ENCODE measurements at places on chromosomes 3 and 15.

DNA sequence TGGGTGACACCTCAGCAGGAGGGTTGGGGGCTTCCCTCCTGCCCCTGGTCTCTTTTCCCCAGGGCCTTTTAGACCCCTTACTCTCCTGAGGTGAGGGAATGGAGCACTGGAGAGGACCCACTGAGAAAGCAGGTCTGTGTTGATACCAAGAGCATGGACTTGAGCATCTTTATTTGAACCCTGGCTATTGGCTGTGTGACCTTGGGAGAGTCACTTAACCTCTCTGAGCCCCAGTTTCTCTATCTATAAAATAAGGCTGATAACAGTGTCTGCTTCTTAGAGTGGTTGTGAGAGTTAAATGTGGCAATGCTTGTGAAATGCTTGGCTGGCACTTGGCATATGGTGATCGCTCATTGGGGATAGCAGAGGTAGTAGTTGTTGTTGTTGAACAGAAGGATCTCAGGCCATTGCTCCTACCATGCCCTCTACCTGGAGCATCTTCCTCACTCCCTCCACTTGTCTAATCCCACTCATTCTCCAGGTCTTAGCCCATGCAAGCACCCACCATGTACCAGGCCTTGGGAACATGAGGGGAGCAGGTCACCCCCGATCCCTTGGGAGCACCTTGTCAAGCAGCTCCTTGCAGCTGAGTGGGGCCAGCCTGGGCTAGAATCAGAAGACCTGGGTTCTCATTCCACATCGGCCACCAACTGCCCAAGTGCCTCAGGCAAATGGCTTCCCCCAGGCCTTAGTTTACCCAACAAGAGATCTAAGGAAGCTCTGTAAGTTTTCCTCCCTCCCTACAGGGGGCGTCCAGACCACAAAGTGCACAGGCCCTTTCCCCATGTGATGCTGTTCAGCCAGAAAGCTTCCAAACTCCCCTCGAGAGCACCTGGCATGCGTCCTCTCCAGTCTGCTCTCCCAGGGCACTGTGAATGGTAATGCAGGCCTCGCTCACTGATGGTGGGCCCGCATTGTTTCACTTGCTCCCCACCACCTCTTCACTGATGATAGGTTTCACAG lies 96.7 kb downstream of the LSM3 start:
- DNase-seq: no peak

DNA sequence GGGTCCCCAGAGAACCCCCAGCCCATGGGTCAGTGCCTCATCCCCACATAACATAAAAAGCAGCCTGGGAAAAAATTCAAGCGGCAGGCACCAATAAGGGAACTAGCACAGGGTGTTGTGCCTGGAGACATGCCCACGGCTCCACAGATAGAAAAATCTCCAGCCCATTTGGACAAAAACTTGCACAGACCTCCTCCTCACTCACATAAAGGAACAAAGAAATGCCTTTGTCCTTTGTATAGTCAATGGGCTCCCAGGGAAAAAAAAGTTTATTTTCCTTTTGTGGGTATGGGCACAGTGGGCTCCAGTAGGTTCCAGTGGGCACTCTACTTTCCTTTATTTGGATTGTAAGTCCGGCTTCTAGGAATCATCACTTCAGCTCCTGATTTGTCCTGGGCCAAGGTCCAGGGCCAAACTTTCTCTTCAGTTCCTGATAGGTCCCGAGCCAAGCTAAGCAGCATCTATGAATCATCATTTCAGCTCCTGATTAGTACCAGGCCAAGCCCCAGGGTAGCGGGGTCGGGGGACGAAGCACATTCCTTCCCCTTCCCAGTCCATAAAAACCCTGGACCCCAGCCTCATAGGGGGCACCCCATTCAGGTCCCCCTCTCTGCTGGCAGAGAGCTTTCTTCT lies 1.6 kb upstream of the DNAH12 start:
- peak; percentile 3 for DNase-seq

DNA sequence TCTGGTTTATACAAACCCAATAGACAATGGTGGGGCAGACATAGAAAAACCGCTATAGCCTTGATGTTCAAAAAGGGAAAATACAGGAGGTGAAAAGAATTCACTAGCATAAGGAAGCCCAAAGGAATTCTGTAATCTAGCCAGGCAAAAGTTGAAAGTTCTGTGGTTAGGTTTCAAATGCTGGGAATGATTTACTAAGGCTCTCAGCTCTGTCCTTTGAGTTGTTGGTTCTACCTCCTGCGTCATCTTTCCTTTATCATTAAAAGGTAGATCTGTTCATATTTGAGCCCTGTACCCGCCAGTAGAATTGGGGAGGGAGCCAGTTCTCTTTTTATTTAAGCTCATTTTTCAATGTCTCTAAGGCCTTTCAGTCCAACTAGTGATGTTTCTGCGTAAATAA lies 866.5 kb downstream of the IGSF11 start:
- no peak for DNase-seq

GRCh38 chr3:37823189-37823588 lies 38.5 kb upstream of the CTDSPL start:
- no peak for DNase-seq

GRCh38 chr3:117524890-117525289 lies 815.3 kb downstream of the TUSC7 start:
- no peak for DNase-seq

- peak; percentile 58 for DNase-seq
Observed at GRCh38 chr3:50154840-50155490, at the start of gene SEMA3F. Gene SEMA3F (plus strand): TSS chr3:50155324. CDS start chr3:50159623, 4,299 bp downstream.

DNA sequence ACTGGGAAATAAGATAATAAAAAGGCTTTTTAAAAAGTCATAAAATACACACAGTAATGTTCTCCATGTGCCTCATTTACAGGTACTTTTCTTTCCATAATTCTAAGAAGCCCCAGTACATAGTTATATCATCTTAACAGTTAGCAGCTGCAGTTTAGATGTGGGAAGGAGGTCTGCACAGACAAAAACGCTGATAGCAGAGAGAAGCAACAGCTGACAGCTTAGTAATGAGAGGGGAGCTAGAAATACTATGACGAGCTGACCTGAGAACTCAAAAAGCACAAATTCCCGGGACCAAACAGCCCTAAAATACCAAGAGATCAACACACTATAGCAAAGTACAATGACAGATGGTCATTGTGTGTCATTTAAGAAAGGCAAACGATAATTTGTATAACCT lies 36.7 kb upstream of the ARHGEF3 start:
- DNase-seq: no peak

- DNase-seq: no peak
Observed at GRCh38 chr3:64196236-64196929, 28.9 kb downstream of the PRICKLE2 start.

DNA sequence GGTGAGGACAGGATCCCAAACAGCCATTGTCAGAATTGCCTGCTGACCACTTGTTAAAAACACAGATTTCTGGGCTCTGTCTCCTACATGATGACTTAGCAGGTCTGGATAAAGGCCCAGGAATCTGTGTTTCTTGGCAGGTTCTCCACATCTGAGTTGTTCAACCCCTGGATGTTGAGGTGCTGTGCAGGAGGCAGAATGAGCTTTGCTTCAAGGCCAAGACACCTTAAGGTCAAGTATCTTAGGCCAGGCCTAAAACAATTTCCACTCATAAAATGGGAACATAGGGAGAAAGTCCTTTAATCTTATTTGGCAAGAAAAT lies 678.7 kb upstream of the CFAP20DC start:
- no peak for DNase-seq

DNA sequence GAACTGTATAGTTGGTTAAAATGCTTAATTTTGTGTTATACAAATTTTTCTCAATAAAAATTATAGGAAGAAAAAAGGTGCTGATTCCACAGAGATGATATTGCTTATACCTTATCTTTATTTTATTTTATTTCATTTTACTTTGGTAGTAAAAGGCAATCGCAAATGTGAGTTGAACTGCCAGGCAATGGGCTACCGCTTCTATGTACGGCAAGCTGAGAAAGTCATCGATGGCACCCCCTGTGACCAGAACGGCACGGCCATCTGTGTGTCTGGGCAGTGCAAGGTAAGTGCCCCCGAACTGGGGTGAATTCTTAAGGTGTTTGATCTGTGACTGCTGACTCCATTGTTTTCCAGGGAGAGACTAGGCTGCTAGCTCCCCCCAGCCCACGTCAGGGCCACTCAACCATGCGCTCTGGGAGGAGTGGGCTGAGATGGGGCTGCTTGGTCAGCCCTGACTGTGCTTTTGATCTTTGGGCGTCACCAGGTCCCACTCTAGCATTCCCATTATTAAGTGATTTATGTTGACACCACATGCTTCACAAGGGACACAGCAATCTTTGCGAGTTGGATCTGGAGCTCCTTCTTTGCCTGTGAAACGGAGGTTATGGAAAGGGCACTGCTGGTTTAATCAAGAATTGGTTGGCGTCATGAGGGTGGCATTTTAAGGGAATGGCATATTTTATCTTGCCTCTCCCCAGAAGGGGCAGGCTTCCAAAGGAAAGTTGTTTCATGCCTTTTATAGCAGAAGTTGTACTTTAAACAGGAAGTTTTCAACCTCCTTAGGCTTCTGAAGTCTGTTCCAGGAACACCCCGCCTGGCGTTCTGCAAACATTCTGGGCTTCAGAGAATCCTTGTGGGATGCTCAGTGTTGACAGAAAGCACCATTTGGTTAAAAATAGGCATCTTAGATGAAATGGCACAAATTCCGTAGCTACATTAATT lies 296.5 kb downstream of the THSD4 start:
- no peak for DNase-seq

DNA sequence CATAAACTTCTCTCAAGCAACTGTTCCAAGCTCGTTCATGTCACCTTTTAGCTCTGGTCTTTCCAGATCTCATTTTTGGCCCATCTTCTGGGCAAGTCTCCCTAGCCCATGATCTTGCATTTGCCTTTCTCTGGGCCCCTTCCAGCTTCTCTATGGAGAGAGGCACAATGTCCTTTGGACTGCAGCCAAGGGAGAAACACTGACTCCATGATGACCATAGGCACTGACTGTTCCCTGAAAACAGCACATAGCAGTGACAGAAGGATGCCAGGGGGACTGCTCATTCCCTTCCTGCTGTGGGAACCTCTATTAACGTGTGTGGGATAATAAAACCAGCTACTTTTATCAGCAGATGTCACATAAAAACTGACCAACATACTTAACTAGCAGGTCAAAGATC lies 60.3 kb downstream of the STRIT1 start:
- DNase-seq: no peak

DNA sequence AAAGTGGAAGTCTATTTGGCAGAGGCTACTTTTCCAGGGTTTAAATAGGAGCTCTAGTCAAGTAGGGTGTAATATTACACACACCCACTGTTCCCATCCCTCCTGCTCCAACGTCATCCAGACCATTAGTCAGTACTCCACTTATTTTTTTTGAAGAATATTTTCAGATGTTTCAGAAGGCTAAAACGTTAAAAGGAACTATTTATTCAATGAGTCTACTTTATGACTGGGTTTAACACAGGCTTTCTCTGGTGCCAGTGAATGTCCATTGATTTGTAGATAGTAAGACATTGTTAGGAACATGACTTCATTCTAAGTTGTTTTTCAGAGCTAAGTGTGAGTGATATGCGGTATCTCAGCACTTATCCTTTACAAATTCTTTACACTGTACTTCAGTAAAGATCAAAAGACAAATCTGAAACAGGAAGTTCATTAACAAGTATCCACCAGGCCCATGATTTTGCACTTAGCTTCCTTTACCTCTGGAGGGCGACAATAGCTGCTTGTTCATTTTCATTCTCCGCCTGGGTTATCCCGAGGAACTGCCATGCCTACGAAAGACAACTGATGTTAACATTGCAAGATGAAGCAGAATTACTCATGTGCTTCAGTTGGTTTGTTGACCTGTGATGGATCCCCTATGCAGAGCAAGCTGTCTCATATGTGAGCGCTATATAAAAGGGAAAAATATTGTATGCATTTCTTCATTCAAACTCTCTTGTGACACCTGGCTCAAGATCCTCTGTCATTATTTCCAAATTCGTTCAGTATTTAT lies 158.7 kb downstream of the USP13 start:
- DNase-seq: peak; percentile 61

GRCh38 chr15:101003706-101004105 lies 84.5 kb downstream of the LRRK1 start:
- no peak for DNase-seq

DNA sequence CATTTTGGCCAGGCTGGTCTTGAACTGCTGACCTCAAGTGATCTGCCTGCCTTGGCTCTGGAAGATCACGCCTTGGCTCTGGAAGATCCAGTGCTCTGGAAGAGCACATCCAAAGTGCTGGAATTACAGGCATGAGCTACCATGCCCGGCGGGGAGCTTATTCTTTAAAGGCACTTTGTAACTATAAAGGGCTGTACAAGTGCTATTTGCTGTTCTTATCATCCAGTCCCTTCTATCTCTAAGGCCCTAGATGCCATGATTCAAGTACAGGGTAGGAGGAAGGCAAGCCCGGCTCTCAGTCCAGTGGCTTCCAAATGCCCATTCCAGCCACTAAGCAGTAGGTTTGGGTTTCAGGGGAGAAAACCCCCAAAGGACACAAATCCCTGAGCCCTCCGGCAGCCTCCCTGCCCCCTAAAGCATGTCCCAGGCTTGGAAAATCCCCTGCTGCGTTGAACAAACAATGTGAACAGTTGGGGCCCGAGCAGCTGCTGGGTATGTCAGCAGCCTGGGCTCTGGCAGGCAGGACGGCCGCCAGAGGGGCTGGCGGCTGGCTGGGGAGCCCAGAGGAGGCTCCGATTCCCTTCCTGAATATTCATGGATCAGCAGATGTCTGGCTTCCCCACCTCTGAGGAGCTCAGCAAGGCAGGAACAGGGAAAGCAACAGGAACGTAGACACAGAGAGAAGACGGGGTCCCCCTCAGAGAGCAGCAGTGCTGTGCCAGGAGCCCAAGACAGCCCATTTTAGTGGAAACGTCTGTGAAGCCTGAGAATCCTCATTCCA lies 7.7 kb downstream of the IGDCC4 start:
- DNase-seq: no peak

DNA sequence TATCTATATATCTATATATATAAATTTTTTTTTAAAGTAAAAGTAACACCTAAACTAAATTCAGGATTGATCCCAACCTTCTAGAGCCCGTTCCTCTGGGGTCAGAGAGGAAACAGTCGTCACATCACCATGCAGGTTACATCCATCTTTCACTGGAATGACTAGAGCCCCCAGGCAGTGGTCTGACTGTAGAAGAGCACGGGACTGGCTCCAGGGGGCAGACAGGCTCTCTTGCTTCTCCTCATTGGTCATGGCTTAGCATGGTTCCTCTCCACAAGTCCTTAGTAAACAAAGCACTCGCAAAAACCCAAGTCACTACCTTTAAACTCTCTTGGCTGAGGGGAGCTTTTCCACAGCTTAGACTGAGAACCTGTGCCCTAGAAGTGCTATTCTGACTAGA lies 110.5 kb downstream of the NR2F2 start:
- no peak for DNase-seq

GRCh38 chr15:58755956-58756355 lies 6.4 kb upstream of the ADAM10 start:
- no peak for DNase-seq

DNA sequence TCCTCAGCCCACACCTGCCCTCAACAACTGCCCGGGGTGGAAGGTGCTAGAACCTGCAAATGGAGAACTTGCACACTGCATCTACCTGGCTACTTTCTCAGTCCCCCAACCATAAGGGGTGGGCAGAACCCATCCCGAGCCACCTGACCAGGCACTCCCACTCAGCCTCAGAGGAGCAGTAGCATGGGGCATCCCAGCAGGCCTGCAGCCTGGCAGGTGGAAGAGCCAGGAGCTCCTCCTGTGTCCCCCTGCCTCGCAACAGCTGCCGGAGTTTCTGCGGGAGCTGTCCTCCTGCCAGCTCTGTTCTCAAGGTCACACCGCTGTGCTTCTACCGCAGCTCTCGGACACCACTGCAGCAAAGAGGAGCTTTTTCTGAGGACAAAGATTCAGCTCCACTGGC lies 27.5 kb downstream of the RAB6B start:
- DNase-seq: no peak

- no peak for DNase-seq
Observed at GRCh38 chr15:41106947-41107346, 9.1 kb downstream of the INO80 start.

GRCh38 chr15:77335298-77335697 lies 84.6 kb downstream of the PEAK1 start:
- peak; percentile 34 for DNase-seq

Data from NCI-H226 (cell line).